Stimulated activated CD4-positive, alpha-beta T cell treated with anti-CD3 and anti-CD28 coated beads, Interleukin-1b, Interleukin-23, amount 100 ng/mL, for 1 hour (primary cell): ENCODE measurements at places on chromosomes 7 and 10.

- DNase-seq, result no peak
Observed at GRCh38 chr10:72490951-72491350, 134.9 kb downstream of the MICU1 start.

- DNase-seq, result no peak
Observed at GRCh38 chr10:44013981-44014380, 365.3 kb upstream of the ZNF32 start.

DNA sequence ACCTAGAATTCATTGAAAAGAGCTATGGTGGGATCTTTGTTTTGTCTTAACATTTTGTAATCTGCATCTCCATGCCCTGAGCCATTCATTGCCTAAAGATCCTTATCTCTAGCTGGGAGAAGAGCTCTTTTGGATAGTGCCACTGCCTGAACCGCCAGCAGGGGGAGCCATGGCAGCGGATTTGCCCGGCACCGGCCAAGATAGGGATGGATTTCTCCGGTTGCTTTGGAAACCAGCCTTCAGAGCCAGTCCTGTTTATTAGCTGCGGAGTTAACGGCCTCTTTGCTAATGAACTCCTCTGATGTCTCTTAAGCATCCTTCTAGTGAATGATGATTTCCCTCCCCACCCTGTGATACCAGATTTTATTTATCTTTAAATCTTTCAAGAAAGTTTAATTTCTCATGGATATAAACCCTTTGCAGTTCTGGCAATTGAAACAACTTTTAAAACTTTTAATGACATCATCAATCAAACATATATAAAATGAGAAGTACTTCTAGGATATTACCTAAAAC, 58.2 kb upstream of the LYZL2 start:
- peak; percentile 63 for DNase-seq

GRCh38 chr10:75236178-75236825, 545 bp upstream of the COMTD1 start:
- DNase-seq, result no peak

DNA sequence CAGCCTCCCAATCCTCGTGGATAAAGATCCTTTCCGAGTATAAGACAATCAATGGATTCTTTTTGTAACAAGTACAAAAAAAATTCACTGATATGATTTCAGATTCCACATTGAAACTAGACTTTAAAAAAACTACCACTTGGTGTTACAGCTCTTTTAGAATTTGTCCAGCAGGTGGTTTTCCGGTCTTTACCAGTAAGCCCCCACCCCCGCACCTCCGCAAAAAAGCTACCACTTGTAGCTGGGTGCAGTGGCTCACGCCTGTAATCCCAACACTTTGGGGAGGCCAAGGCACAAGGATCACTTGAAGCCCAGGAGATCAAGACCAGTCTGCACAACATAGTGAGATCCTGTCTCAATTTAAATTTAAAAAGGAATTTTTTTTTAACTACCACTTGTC, 19.8 kb downstream of the IGF2BP3 start:
- DNase-seq, result no peak
